Pancreas (tissue), 10 donors: ENCODE measurements at places on chromosomes 5 and 9.

DNA sequence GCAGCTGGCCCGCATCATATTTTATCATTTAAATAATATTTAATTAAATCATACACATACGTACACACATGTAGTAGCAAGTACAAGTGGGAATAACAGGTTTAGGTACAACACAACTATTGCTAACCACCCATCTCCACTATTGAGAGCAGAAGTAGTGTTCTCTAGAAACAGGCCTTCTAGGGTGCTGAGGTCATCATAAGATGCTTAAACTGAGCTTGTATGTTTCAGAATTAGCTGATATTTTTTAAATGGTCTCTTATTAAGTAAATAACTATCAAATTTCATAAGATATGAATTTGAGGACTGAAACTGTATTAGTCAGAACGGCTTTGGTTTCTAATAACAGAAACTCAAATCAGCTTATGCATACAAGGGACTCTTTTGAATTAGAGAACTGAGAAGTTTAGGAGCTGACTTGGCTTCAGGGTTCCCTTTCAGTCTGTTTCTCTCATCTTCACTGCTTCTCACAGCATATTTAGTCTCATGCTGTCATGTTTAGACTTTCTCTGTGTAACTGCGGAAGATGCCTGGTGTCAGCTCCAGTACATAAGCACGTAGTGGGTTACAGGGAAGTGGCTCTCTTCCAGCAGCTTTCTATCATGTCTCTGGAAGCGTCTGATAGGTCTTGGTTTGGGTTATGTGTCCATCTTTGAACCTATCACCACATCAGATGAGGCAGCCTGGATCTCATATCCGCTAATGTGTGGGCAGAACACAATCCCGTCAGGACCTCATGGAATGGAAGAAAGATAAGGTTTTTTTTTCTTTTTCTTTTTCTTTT is 25.0 kb upstream of the OCLN start:
- DNase-seq = no peak

GRCh38 chr9:80952363-80952922 is 736.9 kb downstream of the TLE1 start:
- no peak for DNase-seq

- DNase-seq = peak; percentile 36
These were observed 303.8 kb upstream of the IRX4 start for GRCh38 chr5:2186472-2187015.

GRCh38 chr5:169474226-169474625 is 109.3 kb upstream of the SPDL1 start:
- DNase-seq = no peak

- no peak for DNase-seq
These were observed 34.0 kb upstream of the HOMER1 start for GRCh38 chr5:79547982-79548381.

DNA sequence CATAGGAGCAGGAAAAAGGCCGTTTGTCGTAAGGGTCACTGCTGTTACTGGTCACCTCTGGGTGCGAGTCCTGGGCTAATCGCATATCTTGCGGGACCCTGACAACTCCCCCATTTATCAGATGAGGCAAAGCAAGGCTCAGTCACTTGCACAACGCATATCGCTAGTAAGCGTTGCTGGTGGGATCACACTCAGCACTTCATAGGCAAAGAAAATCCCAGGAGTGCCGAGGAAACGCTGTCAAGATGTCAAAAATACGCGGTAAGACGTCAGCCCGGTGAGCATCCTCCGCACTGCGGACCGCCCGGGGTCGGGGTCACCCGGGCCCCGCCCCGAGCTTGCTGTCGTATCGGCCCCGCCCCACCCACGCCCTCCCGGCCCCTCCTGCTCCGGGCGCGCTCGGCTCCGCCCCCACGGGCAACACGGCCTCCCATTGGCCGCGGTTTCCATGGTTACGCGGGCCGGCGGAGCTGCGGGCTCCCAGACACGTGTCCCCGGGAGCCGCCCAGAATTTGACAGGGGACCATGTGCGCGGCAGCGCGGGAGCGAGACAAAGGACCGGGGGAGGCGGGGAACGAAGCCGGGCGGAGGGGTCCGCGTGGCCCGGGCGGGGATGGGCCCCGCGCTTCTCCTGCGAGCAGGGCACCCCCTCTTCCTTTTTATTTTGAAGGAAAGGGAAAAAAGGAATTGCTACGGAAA is 80.2 kb upstream of the IER5L start:
- DNase-seq = peak; percentile 81

GRCh38 chr9:100229561-100229960 is 123.2 kb downstream of the TEX10 start:
- DNase-seq = no peak

- DNase-seq = no peak
These were observed 6.6 kb upstream of the FAT2 start for GRCh38 chr5:151597749-151598148.

GRCh38 chr5:176846335-176847140 is 36.2 kb downstream of the UNC5A start:
- no peak for DNase-seq

- DNase-seq = no peak
These were observed 19.4 kb downstream of the CXCL14 start for GRCh38 chr5:135559354-135559753.

- no peak for DNase-seq
These were observed 6.3 kb upstream of the CLPTM1L start for GRCh38 chr5:1351156-1351555.
